Vagina (tissue), 2 donors: ENCODE measurements at places on chromosomes 11 and 22.

DNA sequence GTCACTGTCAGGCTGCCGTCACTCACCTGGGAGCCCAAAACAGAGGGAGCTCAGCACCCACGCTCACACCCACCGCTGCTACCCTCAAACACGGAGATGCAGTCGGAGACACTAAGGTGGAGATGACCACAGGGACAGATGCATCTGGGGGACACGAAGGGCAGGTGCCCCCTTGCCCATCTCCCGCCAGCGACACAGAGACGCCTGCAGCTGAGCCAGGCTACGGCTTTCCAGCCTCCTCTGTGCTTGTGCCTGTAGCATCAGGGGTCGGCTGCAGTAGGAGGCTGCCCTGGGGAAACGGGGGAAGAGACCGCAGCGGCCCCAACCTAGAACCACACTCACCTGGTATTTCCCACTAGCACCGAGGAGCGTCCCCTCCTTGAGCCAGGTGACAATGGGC lies 19.3 kb downstream of the IGSF9B start:
- DNase-seq, result no peak

DNA sequence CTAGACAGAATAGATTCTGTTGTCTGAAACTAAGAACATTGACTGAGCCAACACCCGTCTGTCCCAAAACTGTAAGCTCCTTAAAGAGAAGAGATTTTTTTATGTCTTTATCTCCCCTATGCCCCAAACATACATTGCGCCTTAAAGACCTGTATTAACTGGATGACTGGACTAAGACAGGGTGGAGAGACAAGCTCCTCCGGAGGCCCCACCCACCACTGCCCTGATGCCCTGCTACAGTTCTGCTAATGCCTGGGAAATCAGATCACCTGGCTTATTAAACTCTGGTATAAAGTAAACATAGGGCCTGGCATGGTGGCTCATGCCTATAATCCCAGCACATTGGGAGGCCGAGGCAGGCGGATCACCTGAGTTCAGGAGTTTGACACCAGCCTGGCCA lies 203.7 kb downstream of the TENM4 start:
- no peak for DNase-seq

DNA sequence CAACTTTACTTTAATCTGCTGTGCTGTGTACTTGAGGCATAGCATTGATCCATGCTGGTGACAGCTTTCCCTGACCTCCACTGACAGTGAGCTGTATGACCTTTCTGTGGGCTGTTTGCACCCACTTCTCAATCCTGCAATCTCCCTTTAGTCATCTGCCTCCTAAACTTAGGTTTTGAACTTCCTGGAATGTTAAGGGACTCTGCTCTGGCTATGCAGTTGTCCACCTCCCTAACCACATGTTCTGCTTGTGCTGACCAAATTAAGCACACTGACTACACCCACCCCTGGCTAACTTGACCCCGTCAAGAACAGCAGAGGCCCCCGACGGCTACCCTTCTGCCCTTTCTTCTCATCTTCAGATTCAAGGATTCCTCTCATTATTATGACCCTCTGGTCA lies 89.1 kb upstream of the NTM start:
- no peak for DNase-seq

DNA sequence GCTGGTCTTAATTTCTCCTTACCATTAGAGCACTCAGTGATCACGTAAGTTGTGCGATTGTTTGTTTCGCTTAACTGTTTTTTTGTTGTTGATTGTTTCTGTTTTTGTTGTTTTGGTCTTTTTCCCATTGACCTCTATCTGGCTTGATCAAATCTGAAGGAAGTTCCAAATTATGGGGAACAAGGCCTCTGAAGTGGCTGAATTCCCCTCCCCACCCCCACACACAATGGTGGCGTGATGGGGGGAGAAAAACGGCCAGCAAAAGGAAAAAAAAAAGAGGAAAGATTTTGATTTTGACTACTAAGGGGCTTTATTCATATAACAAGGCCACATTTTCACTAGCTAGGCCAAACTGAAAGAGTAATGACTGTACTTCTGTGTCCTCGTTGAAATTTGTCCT lies 53.6 kb downstream of the OSBPL5 start:
- no peak for DNase-seq

DNA sequence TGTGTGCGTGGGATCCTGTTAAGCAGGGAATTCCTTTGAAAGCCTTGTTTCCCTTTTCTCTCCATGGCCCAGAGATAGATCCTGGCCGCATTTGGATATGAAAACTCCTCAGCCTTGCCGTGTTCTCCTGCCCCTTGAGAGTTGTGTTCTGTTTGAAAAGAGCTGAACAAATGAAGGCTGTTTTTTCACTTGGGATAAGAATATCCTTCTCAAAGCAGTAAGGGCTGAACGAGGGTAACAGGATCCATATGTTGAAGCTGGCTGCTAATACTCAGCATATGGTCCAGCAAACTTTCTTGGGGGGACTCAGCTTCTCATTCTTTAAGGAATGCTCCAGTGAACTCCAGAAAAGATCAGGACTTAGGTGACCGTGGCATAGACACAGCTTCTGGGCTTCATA lies 114.5 kb upstream of the TTC12 start:
- no peak for DNase-seq

DNA sequence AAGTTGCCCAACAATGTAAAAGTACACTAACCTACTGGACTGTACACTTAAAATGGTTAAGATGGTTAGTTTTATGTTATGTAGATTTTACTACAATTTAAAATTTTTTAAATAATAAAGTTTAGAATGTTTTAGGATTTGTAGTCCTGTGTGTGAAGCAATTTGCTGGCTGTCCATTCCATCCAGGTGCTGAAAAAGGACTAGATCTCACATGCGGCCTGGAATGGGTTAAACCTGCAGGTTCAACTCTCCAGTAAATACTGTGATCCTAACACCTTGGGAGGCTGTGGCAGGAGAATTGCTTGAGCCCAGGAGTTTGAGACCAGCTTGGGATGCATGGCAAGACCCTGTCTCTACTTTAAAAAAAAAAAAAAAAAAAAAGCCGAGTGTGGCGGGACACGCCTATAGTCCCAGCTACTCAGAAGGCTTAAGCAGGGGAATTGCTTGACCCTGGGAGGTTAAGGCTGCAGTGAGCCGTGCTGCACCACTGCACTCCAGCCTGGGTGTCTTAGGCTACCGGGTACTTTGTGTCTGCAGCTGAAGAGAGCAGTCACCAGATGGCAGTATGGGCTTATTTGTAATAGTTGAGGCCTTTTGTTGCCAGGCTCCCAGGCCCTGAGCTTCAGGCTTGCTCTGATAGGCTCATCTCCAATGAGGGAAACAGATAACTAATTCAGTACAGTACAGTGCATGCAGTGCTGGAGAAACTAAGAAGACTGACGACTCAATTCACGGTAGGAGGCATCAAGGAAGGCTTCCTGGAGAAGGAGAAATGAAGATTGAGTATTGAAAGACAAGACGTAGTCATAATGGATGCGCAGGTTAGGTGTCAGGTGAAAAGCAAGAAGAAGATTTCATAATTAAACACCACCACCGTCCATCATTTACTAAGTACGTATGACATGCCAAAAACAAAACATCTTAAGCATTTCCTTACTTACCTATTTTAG lies 64.7 kb upstream of the ASPHD2 start:
- DNase-seq, result no peak

DNA sequence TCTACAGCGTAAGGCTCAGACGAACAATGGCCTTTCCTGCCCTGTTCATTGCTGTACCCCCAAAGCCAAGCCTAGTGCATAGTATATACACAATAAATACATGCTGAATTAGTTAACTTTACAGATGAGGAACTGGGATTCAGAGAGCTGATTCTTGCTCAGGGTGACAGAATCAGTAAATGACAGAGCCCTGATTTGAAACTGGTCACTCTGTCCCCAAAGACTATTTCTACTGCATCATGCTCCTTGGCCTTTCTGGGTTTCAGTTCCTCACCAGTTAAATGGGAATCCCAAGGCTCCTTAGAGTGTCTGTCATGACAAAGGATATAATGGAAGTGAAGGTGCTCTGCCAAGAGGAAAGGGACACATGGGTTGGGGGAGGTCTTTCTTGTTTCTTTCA lies 50.5 kb upstream of the TSKU start:
- DNase-seq, result no peak

- DNase-seq, result no peak
These were observed 88.4 kb downstream of the SLC1A2 start for GRCh38 chr11:35330931-35331330.
